ENCODE measurements at places on chromosomes 7 and 10.

DNA sequence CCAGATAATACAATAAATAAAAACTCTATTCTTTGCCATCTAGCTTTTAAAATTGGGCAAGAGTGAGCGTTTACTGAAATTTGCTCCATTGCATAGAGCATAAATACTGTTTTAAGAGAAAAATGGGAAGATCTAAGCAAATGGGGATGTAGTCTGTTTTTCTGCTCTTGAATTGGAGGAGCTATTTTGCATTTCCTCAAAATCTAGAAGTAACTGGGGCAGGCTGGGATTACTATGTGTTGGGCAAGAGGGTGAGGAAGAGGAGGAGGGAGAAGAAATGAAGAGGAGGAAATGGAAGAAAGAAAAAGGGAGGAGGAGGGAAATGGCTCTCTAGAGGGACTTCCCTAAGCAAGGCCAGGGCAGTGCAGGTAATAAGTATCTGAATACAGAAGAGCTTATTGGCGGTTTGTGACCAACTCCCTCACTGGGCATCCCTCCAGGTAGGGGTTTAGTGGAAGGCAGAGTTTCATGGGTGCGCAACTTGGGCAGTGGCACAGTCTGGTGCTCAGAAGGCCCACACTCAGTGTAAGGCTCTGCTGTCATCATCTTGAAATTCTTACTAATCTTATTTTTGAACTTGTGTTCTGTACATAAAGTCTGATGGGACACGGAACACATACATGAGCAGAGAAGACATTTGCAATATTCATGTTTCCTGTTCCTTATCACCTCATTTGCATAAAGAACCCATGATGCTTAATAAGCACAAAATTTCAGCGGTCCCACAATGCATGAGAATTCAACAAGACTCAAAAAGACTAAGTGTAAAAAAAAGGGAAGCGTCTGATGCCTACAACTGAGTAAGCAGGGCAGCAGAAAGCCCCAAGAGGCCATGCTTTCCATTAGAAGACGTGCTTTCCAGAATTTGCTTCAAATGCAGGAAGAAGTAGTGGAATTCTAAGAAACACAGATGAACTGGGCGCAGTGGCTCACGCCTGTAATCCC, 116.9 kb downstream of the EVX1 start:
- DNase-seq: no peak

DNA sequence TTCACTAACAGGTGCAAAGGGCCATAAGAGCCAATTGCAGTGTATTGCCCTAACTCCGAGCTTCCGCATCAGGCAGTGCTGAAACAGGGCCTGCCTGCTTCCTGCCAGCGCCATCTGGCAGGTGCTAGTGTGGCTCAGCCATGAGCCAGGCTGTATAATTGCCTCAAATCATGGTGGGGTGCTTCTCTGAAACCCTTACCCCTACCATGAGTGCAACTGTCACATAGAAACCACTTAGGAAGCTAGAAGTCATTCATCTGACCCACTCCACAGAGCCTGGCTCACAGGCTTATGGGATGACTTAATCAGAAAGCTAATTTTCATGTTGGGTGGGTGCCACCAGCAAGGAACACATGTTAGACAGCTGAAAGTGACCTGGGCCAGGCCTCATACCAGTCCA, 133.3 kb upstream of the LAMB4 start:
- no peak for DNase-seq

DNA sequence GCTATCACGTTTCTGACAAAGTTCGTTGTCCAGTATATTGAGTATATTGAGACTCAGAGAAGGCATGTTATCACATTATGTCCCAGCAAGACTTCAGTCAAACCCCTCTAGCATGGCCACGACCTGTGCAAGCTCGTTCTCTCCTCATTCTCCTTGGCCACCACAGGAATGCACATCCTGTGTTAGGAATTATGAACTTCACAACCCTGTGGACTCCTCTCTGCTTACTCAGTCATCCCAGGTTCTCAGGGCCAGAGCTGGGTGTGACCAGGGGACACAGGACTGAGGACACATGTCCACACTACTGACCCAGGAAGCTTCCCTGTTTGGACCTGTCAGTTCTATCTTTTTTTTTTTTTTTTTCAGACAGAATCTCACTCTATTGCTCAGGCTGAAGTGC, 4.4 kb downstream of the SH2D4B start:
- no peak for DNase-seq

DNA sequence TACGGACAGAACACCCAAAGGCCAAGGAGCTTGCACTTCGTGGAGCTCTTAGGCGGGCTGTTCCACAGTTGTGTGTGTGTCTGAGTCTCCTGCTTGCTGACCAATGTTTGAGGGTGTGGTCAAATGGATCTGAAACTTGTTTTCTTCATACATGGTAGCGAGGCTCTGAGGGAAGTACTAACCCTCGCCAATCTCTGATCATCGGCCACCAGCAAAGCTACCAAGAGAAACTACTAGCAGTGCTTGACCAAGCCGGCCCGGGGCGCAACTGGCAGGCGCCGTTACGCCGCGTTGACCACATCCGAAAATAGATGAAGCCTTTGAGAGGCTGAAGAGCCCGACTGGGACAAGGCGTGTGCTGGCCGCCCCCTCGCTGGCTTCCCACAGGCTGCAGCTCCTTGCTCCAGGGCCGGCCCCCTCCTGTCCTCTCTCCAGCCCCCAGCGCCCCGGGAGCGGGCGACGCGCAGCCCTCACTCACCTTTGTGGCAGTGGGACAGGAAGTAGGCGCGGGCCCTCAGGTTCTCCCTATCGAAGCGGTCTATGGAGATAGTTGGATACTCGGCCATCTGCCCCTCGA, 384 bp downstream of the DCLRE1C start:
- DNase-seq: no peak

- DNase-seq: no peak
These were observed 177.3 kb downstream of the DKK1 start for GRCh38 chr10:52491246-52491995.

DNA sequence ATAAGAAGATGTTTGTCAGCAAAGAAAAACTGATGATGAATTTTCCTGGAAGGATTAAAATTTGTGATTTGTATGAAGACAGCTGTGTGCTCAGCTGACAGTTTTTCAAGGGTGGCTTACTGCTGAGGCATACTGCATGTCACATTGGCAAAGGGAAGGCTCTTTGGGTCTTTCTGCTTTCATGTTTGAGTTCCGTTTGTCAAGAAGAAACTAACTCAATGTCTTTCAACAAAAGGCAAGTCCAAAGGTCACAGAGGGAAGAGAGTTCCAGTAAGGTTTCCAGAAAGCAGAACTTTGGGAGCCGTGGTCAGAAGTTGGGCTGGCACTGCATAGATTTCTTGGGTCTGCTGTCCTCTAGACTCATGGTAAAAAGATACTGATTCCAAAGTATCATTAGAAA, 16.9 kb downstream of the DYDC2 start:
- DNase-seq: no peak

DNA sequence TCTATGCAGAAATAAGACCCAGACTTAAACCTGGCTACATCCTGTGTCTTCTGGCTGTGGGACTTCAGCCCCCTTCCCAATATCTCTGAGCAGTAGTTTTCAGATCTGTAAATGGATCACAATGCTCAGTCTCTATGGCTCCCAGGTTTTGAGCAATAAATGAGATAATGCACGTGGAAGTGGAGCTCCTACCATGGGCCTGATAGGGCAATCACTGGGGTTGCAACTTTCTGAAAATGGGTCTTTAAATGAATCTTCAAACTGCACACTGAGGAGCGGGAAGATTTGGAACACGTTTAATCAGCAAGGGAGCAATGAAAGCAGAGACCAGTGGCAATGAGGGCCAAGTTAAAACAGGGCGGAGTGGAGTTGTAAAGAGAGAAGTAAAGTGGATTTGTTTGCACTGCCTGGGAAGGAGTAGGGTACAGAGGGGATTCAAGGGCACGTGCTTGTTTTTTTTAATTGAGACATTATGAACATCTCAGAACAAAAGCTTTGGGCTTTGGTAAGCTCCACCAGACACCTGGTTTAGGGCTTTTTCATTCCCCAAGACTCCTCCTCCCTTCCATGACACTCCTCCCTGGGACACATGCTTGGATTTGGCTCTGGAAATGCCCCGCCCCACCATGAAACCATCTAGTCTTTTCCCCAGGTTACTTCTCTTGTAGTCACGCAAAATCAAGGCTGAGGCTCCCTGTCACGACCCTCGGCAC, 42.7 kb downstream of the PAPSS2 start:
- no peak for DNase-seq

- no peak for DNase-seq
These were observed 362.8 kb upstream of the IGFBP3 start for GRCh38 chr7:46283852-46284251.

GRCh38 chr7:143363016-143363937, 764 bp upstream of the FAM131B start:
- no peak for DNase-seq

DNA sequence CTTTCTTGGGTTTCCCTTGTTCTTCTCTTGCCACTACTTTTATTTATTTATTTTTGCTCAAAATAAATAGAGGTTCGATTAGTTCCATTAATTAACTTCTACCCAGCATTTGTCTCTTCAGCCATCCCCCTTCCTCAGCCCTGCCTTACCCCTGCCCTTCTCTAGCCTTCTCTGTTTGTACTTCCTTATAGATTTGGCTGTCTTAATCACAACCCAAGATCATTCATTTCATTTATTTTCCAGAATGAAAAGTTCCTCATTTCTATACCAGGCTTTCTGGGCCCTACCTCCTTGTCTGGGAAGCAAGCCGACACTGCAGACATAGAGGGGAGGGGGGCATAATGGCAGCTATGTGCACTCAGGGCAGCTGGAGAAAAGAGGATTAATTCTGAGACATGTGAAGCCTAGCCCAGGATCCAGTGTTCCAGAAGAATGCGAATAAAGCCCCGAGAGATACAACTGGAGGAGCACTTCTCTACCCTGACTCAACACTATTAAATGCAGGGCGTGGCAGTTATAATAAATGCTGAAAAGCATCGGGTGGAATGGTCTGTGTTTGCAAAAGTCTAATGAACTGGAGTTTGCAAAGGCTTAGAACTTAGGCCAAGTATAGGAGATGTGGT, 6.4 kb upstream of the PDCD4 start:
- DNase-seq: no peak

- no peak for DNase-seq
These were observed 81.6 kb upstream of the PFKP start for GRCh38 chr10:2985729-2986232.

- DNase-seq: no peak
These were observed 135.3 kb downstream of the KIAA1217 start for GRCh38 chr10:24344279-24344678.

DNA sequence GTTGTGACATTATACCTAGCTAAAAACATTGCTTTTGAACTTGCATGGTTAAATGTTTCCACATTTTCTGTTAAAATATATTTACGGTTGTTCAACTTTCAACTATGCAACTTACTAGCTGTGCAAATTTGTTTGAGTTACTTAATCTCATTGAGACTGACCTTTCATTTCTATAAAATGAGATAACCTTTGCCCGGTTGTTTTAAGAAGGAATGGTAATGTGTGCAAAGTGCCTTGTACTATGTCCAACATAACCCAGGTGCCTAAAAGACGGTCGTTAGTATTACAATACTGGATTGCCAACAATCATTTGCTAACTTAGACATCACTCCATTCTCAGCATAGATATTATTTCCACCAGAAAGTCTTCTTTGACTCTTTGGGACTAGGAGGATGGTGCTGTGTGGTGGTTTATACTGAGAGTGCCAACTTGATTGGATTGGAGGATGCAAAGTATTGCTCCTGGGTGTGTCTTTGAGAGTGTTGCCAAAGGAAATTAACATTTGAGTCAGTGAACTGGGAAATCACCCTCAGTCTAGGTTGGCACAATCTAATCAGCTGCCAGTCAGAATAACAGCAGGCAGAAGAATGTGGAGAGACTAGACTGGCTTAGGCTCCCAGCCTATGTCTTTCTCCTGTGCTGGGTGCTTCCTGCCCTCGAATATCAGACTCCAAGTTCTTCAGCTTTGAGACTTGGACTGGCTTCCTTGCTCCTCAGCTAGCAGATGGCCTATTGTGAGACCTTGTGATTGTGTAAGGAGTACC, 85.2 kb upstream of the PDSS1 start:
- DNase-seq: no peak

- no peak for DNase-seq
These were observed 269.1 kb downstream of the GATA3 start for GRCh38 chr10:8323428-8324054.

DNA sequence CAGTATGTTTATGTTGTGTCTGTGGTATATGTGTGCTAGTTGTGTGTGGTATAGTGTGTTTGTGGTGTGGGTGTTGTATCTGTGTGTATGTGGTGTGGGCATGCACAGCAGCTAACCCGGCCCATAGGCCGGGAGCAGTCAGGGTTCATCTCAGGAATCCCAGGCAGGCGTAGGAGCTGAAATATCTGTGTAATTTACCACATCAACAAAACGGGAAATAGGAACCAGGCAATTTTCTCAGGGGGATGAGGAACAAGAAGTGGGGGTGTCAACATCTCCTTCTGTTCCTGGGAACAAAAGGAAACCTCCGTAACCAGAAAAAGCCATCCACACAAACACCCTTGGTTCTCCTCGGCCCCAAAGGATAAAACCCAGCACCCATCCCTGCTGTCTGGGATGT, 24.5 kb upstream of the ZNF488 start:
- no peak for DNase-seq

- no peak for DNase-seq
These were observed 25.9 kb downstream of the STEAP4 start for GRCh38 chr7:88280801-88281200.

- no peak for DNase-seq
These were observed 170.9 kb downstream of the RAMP3 start for GRCh38 chr7:45328403-45328981.

DNA sequence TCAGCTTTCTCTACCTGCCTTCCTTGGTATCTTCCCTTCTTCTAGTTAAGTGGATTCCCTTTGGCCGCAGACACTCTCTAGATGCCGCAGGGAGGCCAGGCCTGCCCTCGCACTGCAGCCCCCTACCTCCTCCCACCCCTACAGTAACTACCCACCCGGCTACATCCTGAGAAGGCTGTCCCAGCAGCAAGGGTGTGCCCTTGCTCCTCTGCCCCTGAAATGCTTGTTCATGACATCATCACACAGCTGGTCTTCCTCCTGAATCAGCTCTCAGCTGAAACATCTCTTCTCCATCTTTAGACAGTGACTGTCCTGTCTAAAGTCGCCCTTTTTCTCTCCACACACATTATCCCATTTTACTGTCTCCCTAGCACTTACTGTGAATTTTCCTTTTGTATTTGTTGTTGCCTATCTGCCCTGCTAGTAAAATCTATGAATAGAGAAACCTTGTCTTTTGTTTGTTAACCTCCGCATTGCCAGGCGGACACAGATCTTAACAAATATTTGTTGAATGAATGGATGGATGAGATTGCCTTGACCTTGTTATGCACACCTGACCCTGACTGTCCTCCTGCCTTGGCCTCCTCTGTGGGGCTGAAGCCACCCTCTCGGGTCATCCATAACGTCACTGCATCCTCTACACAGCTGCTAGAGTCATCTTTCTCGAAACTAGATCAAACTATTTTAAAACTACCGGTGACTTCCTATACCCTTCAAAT, 108.9 kb upstream of the GATA3 start:
- DNase-seq: no peak

GRCh38 chr10:17527514-17528146, 73.2 kb upstream of the ST8SIA6 start:
- no peak for DNase-seq

All from iPS DF 6.9 (cell line).